ENCODE measurements at places on chromosomes 1 and 21.
A peak's percentile ranks its signal among the peaks of the same experiment; 100 is the strongest.

GRCh38 chr1:1156140-1157032, 17.3 kb upstream of the TTLL10 start:
- H3K27me3 ChIP-seq, result peaks cover 24% of the 10 kb centered on the region
- no peaks in the 10 kb centered on the region for H3K4me1 ChIP-seq
- no peak for DNase-seq

GRCh38 chr1:86064899-86065298, 91.7 kb downstream of the COL24A1 start:
- no peak for DNase-seq
- no peaks in the 10 kb centered on the region for H3K36me3 ChIP-seq
- peaks cover 24% of the 10 kb centered on the region for H3K4me1 ChIP-seq
- H3K27ac ChIP-seq, result no peak overlapping the region
- no peaks in the 10 kb centered on the region for H3K27me3 ChIP-seq

- peaks cover 1% of the 10 kb centered on the region for H3K27me3 ChIP-seq
- no peak for DNase-seq
- H3K4me3 ChIP-seq, result no peak overlapping the region
- peak overlapping the region; percentile 85 for H3K27ac ChIP-seq
These were observed 100.1 kb upstream of the JUN start for GRCh38 chr1:58883888-58884482.

GRCh38 chr1:239011382-239011781, 375.0 kb upstream of the CHRM3 start:
- H3K27ac ChIP-seq, result no peak overlapping the region
- DNase-seq, result no peak
- no peaks in the 10 kb centered on the region for H3K4me1 ChIP-seq

DNA sequence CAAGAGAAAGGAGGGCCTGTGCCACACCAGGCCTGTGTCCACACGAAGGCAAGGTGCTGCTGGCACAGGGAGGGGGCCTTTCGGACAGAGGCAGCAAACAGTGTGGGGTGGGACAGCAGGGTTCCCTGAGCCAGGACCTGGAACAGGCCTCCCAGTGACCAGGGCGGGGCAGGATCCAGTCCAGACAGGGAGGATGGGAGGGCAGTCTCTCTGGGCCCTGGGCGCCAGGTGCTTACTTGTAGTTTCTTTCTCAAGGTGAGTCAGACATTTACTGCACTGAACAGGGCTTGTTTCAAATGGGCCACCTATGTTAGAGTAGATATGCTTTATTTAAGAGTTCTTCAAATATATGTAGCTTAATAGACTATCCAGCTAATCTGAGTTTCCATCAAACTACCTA, 52.8 kb upstream of the STUM start:
- DNase-seq, result no peak
- no peaks in the 10 kb centered on the region for H3K4me1 ChIP-seq
- H3K27me3 ChIP-seq, result no peaks in the 10 kb centered on the region
- H3K4me3 ChIP-seq, result no peak overlapping the region

DNA sequence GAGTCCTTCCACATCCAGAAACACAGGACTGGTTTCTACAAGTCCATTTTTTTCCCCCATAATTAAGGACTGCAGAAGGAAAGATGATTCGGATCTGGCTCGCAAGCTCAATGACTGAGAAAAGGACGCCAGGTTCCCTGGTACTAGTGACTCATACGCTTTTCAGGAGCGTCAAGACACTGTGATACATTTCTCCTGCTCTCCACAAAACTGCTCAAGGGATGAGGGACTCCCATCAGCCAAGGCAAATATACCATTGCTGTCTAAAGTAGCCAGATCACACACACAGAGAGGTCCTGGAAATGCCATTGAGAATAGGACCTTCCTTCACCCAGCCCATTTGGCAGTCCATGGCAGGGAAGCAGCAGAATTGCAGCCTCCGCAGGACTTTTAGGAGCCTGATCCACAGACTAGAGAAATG, 253.6 kb upstream of the IRF2BP2 start:
- DNase-seq, result no peak
- peaks cover 2% of the 10 kb centered on the region for H3K27me3 ChIP-seq
- H3K4me3 ChIP-seq, result no peak overlapping the region
- no peaks in the 10 kb centered on the region for H3K36me3 ChIP-seq
- no peaks in the 10 kb centered on the region for H3K4me1 ChIP-seq

GRCh38 chr1:65938506-65938905, 145.8 kb downstream of the PDE4B start:
- no peaks in the 10 kb centered on the region for H3K36me3 ChIP-seq
- no peak overlapping the region for H3K4me3 ChIP-seq
- no peak for DNase-seq
- no peak overlapping the region for H3K27ac ChIP-seq

DNA sequence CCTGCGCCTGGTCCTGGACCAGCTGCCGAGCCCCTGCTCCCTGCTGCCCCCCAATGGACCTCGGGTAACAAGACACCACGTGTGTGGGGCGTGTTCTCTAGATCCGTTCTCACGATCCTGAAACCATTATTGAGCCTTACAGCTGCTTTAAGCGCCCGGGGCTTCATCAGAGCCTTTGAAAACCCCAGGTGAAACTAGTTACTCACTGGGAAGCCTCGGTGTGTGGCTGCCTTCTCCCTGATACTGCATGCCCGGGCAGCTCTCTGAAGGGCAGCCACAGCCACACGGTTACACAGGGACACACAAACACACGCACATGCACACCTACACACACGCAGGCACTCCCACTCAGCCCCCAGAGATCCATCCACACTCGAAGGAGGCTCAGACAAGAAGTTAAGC, 5.3 kb downstream of the HES2 start:
- no peak overlapping the region for H3K4me3 ChIP-seq
- H3K36me3 ChIP-seq, result no peaks in the 10 kb centered on the region
- H3K27me3 ChIP-seq, result peaks cover 20% of the 10 kb centered on the region
- H3K4me1 ChIP-seq, result no peaks in the 10 kb centered on the region
- H3K27ac ChIP-seq, result no peak overlapping the region

GRCh38 chr21:41876928-41877652, 2.1 kb downstream of the PRDM15 start:
- H3K4me1 ChIP-seq, result peaks cover 3% of the 10 kb centered on the region
- DNase-seq, result no peak
- no peak overlapping the region for H3K27ac ChIP-seq
- peaks cover 9% of the 10 kb centered on the region for H3K36me3 ChIP-seq
- H3K27me3 ChIP-seq, result peaks cover 13% of the 10 kb centered on the region

DNA sequence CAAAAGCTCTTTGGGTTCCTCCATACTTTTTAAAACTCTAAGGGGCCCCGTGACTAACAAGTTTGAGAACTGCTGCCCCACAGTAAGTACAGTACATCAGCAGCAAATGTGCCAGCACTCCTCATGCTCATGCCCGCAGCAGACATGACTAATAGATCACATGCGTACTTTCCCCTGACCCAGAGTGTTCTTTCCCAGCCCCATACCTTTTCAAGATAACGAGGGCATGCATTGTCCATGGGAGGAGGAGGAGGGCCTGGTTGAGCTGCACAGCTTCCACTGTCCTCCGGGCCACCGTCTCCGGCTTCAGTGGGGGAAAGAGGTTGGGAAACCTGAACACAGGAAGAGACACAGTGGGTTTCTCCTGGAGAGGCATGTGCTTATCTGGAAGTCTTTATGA, 45.5 kb downstream of the DHRS3 start:
- H3K4me3 ChIP-seq, result no peak overlapping the region
- no peaks in the 10 kb centered on the region for H3K4me1 ChIP-seq
- DNase-seq, result no peak
- no peak overlapping the region for H3K27ac ChIP-seq
- H3K36me3 ChIP-seq, result peaks cover 3% of the 10 kb centered on the region

DNA sequence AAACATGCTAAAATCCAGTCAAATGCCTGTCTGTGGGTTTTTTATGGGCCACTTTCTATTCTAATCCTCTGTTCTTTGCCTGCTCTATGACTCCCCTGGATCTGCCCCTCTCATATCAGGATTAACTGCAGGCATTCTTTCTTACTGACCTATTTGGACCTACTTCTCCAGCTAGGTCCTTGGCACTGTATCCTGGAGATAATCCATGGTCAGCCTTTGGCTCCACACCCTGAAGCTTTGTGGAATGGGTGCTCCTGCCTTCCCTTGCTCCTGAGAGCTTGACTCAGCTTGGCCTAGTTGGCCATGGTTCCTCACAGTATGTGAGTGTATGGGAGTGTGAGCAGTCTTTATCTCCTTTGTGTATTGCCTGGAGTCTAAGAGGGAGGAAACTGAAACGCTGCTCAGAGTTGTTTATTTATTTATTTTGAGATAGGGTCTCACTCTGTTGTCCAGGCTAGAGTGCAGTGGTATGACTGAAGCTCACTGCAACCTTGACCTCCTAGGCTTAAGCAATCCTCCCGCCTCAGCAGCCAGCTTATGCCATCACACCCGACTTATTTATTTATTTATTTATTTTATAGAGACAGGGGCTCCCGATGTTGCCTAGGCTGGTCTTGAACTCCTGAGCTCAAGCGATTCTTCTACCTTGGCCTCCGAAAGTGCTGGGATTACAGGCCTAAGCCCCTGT, 28.7 kb upstream of the CDC14A start:
- no peak overlapping the region for H3K27ac ChIP-seq
- DNase-seq, result no peak
- peaks cover 8% of the 10 kb centered on the region for H3K36me3 ChIP-seq
- H3K4me1 ChIP-seq, result no peaks in the 10 kb centered on the region

DNA sequence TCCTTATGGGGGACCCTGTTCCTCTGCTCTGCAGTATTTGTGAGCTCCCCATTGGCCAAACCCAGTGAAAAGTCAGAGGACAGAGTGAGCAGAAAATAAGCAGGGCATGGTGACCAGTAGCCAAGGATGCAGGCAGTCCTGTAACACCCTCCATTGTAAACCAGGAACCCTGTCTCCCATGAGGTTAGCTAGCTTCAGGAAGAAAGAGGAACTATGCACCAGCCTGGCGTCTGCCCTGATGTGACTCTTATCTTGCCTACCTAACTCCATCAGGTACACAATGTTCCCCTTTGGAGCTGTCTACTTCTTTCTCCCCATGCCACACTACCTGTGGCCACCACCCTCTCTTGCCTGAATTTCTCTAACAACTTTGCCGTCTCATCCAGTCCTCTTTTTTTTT, 119.2 kb downstream of the LRIG2 start:
- H3K4me1 ChIP-seq, result peaks cover 4% of the 10 kb centered on the region
- H3K4me3 ChIP-seq, result no peak overlapping the region
- DNase-seq, result no peak
- peaks cover 4% of the 10 kb centered on the region for H3K27me3 ChIP-seq

DNA sequence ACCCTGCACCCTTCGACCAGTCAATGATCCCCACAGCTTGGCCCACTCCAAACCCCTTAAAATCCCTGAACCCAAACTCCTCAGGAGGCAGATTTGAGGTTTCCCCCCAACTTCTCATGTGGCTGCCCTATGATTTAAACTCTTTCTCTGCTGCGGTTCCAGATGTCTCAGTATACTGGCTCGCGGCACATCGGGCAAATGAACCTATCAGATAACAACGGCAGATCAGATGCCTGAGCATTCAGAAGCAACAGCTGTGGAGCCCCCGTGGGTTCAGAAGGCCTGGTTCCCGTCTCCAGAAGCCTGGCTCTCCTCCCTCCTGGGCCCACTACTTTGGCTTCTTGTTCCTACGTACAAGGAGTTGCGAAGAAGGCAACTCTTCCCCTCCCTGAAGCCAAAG, 43.3 kb upstream of the H6PD start:
- H3K36me3 ChIP-seq, result peaks cover 12% of the 10 kb centered on the region
- no peak for DNase-seq
- no peak overlapping the region for H3K27ac ChIP-seq
- peaks cover 3% of the 10 kb centered on the region for H3K27me3 ChIP-seq
- H3K4me3 ChIP-seq, result no peak overlapping the region

- no peak overlapping the region for H3K27ac ChIP-seq
- no peak for DNase-seq
- peaks cover 4% of the 10 kb centered on the region for H3K4me1 ChIP-seq
- peaks cover 2% of the 10 kb centered on the region for H3K27me3 ChIP-seq
These were observed 7.7 kb upstream of the CADM3 start for GRCh38 chr1:159163614-159164228.

DNA sequence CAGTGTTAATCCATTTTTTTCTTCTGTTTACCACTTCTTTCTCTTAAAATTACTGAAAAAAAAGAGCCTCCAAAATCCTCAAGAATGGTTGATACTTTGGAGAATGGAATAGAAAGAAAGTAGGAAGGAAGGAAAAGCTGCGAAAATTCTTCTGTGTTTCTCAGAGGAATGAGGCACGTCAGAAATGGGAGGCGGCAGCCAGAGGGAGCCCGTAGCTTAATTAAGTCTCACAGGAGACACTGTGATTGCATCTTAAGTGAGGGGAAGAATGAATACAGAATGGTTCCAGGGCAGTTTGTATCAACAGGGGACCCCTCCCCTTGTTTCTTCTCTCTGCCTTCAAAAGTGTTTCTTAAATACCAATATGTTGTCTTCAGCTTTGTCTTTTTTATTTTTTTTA, 1099.5 kb downstream of the PLA2G4A start:
- H3K27me3 ChIP-seq, result no peaks in the 10 kb centered on the region
- H3K27ac ChIP-seq, result no peak overlapping the region
- no peak overlapping the region for H3K4me3 ChIP-seq
- DNase-seq, result peak; percentile 47

GRCh38 chr1:206932177-206932576, 10.4 kb upstream of the FCMR start:
- H3K36me3 ChIP-seq, result no peaks in the 10 kb centered on the region
- no peak for DNase-seq
- peaks cover 2% of the 10 kb centered on the region for H3K27me3 ChIP-seq
- no peaks in the 10 kb centered on the region for H3K4me1 ChIP-seq
- no peak overlapping the region for H3K4me3 ChIP-seq

DNA sequence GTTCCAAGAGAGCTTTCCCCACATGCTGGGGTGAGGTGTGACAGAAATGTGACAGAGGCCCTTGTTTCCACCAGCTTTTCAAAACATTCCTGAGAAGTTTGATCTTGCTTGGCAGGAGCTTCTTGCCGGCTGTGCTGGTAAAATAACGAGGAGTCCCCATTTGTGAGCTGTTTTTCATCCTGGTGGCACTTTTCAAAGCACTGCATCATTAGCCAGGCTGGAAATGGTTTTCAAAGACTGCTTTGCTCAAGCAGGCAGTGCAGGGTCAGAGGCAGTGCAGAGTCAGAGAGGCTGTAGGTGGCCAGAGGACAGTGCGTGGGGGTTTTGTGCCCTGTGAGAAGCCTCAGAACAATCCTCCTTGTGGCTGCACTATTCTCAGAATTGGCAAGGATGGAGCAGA, 75.8 kb upstream of the KCNA3 start:
- H3K27me3 ChIP-seq, result peaks cover 3% of the 10 kb centered on the region
- H3K36me3 ChIP-seq, result no peaks in the 10 kb centered on the region
- no peak overlapping the region for H3K4me3 ChIP-seq

DNA sequence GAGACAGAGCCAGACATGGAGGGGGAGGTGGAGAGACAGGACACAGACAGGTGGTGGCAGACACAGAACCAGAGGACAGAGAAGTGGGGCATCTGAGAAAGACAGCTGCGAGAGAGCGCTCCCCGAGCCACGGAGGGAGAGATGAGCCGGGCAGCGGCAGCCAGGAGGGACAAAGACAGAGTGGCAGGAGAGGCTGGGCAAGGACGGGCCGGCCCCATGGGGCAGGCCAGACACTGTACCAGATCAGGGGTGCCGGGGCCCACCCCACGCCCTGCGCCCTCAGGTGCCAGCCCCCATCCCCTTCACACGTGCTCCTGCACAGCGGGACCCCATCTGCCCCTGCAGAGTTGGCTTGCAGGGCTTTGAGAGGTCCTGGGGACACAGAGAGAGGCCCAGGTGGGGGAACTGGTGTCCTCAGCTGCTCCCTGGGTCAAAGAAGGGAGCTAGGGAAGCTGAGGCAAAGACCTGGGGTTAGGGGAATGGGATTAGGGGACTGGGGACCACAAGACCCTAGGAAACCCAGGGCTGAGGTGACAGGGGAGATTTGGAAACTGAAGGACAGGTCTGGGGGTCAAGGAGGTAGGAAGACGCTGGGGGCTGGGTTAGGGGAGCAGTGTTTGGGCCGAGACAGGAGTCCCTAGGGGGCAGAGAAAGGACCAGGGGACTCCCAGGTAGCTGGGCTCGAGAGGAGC, 643 bp downstream of the FNDC5 start:
- peaks cover 3% of the 10 kb centered on the region for H3K36me3 ChIP-seq
- no peak for DNase-seq
- H3K27ac ChIP-seq, result peak overlapping the region; percentile 61
- peaks cover 21% of the 10 kb centered on the region for H3K4me1 ChIP-seq
- H3K4me3 ChIP-seq, result peak overlapping the region; percentile 81
- peaks cover 27% of the 10 kb centered on the region for H3K27me3 ChIP-seq

All from endothelial cell (in vitro differentiated cells).